ENCODE measurements at places on chromosomes 5 and 9.

- peak; percentile 49 for DNase-seq
Observed at GRCh38 chr9:137506702-137507171, 43.5 kb downstream of the PNPLA7 start.

GRCh38 chr5:4544049-4544670 lies 596.0 kb upstream of the ADAMTS16 start:
- no peak for DNase-seq

DNA sequence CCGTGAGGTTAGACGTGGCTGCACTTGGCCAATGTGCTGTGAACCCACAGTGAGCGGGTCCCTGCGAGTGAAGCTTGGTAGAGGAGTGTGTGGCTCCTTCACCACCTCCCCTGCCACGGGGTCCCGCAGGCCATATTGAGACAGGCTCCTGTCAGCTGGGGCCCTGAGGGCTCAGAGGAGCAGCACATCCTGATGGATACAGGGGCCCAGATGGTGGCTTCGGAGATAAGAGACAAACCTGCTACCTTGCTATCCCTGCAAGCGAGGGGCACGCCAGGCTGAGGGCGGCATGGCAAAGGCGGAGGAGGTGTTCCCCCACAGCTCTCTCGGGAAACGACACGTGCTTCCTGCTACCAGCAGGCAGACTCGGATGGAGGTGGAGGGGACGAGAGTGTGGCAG lies 33.1 kb downstream of the SLC6A3 start:
- no peak for DNase-seq

- DNase-seq = no peak
Observed at GRCh38 chr5:1851290-1851934, 31.3 kb downstream of the IRX4 start.

GRCh38 chr9:34242830-34243229 lies 64.0 kb downstream of the UBAP1 start:
- DNase-seq = peak; percentile 60

- DNase-seq = peak; percentile 30
Observed at GRCh38 chr5:61162832-61163567, 732 bp upstream of the SMIM15 start.

All from astrocyte (in vitro differentiated cells and primary cell).